Activated CD8-positive, alpha-beta memory T cell treated with anti-CD3 and anti-CD28 coated beads for 24 hours (primary cell): ENCODE measurements at places on chromosomes 4 and X.

DNA sequence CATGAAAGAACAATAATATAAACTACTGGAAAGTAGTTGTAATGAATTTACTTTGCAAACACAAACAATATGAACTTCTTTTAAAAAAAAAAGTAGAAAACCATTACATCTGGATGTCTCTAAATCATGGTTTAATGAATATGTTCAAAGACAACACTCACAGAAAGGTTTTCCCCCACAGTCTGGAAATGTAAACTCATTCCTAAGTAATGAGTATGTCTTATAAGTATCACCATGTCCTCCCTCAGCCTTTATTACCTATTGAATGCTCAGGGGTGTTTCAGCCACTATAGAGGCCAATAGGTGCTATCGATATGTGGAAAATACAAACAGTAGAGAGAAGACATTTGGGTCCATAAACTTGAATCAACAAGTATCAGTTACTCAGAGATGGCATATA, 186.7 kb downstream of the PALLD start:
- no peak for DNase-seq

GRCh38 chr4:79198951-79199587, 126.8 kb downstream of the NAA11 start:
- DNase-seq: no peak

DNA sequence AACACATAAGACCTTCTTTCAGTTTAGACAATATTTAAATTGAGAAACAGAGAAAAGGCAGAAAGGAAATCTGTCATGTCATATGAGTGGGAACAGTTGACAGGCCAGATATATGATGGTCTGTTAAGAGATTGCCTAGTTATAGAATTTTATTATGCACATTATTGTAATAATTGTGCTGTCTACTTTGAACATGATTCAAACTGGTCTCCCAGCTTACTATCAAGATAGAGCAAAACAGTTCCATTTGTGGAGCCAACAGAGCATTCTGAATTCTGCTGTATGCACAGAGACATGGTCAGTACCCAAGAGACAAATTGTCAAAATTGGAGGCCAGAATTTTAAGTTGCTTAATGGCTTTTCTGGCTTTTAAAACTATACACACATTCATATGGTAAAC, 139.4 kb downstream of the FBXO8 start:
- no peak for DNase-seq

GRCh38 chrX:131802836-131803626, 220.1 kb upstream of the STK26 start:
- DNase-seq: peak; percentile 88

DNA sequence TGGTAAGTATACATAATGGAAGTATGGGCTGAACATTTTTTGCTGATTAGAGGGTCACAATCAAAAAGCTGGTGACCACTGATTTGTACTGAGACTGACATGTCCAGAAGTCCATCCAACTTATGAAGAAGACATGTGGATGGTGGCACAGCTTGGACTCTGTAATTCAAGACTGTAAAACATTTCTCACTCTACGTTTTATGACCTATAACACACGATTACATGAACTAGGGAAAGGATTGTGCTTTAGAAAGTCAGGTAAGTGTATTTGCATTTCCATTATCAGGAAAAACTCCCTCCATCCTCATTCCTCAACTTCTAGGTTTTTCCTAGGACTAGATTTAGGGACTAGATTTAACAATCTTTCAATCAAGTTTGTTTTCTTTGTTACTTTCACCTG, 30.5 kb upstream of the OCIAD2 start:
- no peak for DNase-seq

- no peak for DNase-seq
These were observed 525.3 kb upstream of the MAGEB2 start for GRCh38 chrX:29690061-29690460.

DNA sequence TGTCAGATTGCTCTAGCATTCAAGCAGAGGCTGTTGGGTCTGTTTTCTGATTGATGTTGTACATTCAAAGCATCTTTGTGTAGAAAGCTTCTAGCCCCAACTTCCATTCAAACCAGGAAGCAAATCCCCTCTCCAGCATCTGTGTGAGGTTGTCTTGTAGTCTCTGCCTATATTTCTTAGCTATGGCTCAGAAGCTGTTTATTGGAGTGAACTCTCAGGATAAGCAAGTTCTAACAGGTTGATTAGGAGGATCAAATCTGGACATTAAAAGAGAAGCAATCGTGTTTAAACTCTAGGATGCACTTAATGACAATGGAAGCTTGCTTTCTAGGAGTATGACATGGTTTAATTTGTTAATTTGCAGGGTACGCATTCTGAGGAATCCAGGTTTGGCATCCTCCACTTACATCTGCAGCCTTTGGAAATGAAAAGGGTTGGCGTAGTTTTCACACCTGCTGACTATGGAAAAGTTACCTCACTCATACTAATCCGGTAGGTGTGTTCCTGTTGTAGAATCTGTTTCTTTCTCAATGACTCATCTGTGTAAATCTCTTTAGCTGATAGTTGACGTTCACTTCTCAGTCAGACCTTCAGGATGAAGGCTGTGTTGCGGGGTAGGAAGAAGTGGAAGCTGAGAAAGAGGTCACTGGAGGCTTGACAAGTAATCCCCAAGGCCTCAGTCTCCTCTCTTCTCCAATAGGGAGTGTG, 88.0 kb upstream of the TLR2 start:
- no peak for DNase-seq

DNA sequence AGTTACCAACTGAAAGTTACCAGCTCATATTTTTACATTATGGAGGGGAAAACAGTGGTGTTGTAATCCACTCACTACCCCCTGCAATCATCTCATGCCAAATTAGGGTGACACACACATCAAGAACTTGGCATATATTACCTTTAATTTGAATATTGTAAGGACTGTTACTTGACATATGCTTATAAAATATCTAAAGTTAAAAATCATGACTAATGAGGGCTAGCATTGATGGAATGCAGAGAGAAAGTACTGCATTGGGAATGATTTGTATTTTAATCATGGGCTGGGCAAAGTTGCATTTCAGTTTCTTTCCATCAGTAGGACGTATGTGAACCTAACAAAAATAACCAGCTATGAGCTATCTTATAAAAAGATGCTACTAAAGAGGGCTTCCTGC, 517.5 kb upstream of the GRIA3 start:
- no peak for DNase-seq

DNA sequence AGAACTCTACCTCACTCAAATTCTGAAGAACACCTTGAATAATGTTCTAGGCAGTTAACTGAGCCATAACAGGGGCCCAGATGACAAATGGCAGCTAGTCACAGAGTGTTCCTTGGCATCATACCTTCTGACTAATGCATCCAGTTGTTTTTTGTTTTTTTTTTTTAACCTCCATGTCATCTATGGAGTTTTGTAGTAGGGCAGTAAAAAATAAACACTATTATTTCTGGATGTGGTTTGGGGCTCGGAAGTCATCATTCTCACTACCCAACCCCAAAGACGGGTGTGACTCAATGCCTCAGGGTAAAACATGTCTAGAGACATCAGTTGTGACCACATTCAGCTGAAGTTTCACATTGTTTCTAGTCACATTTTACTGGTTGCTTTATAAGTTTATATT, 31.2 kb upstream of the MCF2 start:
- no peak for DNase-seq

DNA sequence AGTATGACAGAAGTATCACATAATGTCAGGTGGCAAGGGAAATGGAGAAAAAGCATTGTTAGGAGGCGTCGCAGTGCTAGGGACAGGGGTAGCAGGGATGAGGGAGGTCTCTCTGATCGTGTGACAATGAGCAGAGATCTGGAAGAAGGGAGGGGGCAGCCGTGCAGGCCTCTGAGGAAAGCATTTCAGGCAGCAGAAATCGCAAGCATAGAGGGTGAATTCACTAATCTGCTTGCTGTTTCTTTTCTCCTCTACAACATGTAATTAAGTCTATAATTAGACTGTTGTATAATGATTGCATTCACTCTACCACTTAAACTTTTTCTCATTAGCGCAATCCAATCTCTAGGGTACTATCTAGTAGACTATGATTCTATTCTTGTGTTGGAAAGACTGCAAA, 9.1 kb downstream of the CYP4V2 start:
- DNase-seq: no peak

DNA sequence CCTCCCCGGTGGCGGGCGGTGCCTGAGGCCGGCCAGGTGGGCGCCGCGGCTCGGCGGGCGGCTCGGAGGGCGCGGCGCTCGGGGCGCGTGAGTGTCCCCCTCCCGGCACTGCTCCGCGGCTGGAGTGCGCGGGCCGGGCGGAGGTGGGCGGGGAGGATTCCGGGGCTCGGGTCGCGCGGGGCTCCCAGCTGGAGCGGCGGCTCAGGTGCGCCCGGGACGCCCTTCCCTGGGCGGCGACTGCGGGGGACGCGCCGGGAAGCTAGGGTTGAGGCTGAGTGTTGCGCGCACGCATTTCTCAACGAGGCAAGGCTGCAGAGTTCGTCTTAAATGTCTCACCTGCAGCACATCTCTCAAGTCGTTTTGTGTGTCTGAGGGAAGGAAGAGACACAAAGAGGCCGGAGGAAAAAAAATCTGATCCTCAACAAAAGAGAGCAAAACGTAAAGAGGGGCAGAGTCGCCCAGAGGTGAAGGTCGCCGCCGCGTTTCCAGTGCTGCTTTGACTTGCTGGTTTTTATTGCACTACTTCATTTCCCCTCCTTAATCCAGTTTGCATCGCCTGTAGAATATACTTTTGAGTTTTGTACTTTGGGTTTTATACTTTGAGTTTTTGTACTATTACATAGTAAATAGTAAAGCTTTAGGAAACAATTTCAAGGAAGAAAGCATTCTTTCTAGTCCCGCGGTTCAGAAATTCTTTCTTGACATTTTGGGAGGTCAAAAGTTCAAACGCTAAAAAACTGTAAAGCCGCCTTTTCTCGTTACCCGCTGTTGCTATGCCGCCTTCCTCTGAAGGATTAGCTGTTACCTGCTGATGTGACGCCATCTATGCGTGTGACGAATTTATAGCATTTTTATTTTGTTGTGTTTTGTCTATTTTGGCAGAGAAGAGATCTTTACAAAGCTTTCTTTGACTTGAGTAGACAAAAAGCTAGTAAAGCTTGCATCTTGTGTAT, 106.5 kb upstream of the STOX2 start:
- DNase-seq: no peak

DNA sequence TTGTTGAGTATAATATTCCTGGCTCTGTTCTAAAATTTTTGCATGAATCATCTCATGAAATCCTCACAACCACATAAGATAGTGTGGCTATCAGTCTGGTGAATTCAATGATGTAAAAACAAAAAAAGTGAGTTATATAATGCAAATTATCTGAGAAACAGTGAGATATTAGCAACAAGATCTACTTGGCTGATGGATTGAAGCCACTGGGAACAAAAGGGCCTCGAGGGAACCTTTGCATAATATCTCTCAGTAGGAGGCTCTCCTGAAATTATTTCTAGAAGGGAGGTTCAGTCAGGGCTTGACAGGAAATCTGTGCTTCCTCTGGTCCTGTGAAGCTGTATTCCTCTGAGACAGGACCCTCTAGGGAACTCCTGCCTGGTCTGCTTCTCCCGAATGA, 30.1 kb upstream of the NUP54 start:
- DNase-seq: no peak

DNA sequence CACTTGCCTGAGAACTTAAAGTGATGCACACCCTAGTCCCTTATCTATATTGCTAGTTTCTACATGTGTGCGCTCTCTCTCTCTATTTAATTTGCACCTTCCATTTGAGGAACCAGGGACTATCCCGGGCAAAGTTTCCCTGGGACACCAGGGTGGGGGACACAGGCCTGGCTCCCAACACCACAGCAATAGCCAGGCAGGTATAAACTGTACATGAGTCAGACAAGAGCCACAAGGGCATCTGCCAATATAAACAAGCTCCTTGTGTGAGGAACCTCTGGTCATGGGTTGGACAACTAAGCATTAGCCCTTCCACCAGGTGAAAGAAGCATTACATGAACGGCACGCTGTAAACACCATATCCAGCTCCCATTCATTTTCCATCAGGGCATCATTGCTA, 455.5 kb downstream of the STIM2 start:
- no peak for DNase-seq

DNA sequence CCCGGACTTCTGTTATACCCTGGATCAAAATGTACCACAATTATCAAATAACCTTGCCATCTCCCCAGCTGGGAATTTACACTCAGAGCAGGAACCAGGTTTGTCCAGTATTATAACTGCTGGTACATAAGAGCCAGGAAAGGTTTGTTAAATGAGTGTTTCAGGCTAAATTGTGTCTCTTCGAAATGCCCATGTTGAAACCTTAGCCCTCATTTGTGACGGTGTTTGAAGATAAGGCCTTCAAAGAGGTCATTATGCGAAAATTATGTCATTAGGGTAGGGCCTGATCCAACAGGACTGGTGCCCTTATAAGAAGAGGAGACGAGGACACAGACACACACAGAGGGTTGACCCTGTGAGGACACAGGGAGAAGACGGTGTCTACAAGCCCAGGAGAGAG, 73.5 kb upstream of the DHRSX start:
- DNase-seq: no peak

DNA sequence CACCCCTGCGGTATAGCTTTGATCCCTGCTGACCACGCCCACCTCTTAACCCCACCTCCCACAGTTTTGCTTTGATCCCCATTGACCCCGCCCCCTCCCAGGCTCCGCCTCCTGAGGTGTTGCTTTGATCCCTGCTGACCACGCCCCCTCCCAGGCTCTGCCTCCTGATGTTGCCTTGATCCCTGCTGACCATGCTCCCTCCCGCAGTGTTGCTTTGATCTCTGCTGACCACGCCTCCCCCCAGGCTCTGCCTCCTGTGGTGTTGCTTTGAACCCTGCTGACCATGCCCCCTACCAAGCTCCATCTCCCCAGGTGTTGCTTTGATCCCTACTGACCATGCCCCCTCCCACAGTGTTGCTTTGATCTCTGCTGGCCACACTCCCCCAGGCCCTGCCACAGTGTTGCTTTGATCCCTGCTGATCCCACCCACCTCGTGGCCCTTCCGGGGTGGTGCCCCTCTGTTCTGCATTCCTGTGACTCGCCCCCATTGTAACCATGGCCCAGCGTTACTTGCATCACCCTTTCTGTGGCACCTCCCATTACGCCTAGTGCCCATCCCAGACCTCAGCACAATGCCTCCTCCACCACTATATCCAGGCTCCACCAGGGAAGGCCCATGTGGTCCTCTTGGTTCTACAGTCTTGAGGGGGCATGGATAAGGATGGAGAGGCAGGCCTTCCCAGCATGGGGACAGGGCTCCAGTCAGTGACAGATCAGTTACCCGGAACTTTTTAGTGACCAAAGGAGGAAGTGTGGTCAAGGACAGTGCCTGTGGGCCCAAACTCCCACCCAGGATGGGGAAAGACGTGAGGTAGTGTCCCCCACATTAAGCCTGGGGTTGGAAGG, 70.8 kb downstream of the ADRA2C start:
- no peak for DNase-seq
